GM20000 (cell line): ENCODE measurements at places on chromosomes 7 and 10.

DNA sequence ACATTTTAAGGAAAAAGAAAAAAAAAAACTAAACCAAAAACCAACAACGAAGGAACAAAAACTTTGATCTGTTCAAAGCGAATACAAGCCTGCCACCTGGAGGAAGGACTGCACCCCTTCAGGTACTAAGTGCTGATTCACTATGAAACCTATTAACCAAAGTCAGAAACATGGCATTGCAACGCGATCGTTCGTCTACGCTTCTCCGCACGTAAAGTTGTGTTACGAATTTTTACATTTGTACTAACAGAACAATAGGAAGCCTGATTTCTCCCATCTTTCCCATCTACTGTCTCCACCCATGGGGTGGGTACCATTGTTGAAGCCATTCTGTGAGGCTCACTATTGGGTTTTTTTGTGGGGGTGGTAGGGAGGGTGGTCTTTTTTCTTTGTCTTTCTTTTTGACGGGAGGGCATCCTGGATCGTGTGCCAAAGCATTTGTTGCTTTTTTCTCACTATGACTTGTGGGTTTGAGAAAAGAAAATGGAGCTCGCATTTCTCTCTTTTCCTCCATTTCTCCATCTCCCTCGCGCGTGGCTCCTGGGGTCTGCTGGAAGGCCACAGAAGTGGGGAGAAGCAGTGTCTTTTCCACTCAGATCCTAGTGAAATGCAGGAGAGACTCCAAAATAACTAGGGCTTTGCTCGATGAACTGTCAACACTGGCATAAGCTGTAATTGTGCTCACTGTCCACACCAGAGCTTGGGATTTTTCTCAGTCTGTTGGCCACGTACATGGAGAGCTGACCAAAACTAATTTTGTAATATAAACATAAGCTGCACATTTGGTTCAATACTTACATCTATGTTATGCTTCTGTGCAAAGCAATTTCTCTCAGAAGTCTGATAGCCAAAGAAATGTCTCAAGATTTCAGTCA is 100.9 kb upstream of the YAE1 start:
- DNase-seq: peak; percentile 63

GRCh38 chr7:150811-151221 is 41.6 kb upstream of the FAM20C start:
- DNase-seq: no peak

GRCh38 chr7:33446551-33446950 is 317.2 kb downstream of the BBS9 start:
- no peak for DNase-seq

- no peak for DNase-seq
Observed at GRCh38 chr7:78260826-78261225, 462.3 kb downstream of the PHTF2 start.

DNA sequence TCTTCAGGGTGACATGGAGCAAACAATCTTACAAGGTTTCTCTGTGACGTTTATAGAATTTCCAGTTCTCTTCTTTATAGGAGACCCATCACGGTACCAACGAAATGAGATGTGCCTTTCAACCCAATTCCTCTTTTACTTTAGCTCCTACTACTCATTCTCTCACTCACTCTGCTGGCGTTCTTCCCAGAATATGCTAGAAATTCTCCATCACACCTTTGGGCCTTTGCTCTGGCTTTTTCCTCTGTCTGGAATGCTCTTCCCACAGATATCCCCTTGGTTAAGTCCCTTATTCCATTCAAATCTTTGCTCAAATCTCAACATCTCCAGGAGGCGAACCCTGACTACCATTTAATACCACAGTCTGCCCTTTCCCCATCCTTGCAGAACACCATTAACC is 39.0 kb downstream of the SEMA3C start:
- no peak for DNase-seq

- no peak for DNase-seq
Observed at GRCh38 chr7:157984423-157985163, 603.0 kb downstream of the PTPRN2 start.

- DNase-seq: no peak
Observed at GRCh38 chr7:138700857-138701536, at the start of gene SVOPL. TSS of gene SVOPL (minus strand) at chr7:138701362. CDS start at chr7:138679045, 22,317 bp downstream.

GRCh38 chr7:41916450-41916927 is 213.6 kb upstream of the INHBA start:
- no peak for DNase-seq

DNA sequence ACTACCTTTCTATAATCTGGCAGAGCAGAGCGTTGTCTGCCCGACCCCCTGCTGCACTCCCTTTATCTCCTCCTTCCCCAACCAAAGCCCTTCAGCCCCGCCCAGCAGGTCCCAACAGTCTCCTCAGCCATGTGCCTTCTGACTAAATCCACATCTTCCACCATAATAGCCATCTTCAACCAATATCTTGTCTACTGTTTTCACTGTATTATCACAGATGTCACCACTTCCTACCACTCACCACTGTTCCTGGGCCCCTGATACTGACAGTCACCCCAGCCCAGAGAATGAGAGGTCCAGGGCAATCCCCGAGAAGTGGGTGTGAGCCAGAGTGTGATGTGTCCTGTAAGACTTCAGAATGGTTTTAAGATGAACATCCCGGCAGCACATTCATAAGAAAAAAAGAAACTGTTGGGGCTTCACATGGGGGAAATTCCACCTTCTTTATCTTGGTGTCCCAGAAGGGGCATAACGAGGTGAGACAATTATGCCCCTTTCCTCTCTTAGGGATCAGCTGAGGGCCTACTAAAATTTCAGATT is 25.3 kb downstream of the CCDC6 start:
- peak; percentile 61 for DNase-seq

- no peak for DNase-seq
Observed at GRCh38 chr10:132655735-132656134, 118.1 kb downstream of the INPP5A start.

DNA sequence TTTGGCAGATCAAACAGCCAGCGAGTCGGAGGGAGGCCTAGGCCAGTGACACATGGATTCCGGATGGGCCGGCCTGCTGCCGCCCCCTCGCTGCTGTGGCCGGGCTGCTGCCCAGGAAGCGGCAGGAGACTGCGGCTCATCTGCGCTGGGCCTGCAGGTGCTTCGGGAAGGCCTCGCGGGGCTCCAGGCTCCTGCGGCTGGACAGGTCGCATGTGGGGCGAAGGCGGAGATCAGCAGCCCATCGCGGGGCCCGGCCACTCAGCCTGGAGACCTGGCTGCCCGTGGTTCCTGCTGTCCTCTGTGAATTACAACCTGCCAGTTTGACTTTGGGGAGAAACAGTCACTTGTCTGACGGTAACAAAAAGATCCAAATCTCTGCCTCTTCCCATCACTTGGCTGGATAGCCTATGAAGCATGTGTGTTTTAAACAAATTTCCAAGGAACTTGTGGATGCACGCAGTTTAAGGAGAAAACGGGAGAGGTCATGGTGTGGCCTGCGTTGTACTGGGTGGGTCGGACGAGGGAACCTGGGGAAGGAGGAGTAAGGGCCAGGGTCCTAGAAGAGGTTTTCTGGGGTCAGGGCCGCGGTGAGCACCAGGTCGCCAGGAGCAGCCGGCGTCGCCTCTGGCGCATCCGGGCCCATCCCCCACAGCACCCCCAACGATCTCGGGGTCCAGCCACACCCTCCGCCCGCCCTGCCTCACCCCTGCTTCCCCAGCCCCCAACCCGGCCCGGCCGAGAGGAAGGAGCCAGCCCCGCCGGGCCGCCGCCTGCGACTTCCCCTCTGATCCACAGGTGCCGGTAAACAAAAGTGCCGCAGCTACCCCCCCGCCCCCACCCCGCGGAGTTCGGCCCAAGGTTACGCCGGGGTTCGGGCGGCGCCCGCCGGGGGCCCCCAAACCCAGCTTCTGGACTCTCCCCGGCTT is 1.6 kb downstream of the SPOCK2 start:
- DNase-seq: peak; percentile 73

GRCh38 chr7:88200261-88200660 is 19.6 kb downstream of the SRI start:
- DNase-seq: no peak

- no peak for DNase-seq
Observed at GRCh38 chr10:33032654-33033151, 74.7 kb upstream of the ITGB1 start.

DNA sequence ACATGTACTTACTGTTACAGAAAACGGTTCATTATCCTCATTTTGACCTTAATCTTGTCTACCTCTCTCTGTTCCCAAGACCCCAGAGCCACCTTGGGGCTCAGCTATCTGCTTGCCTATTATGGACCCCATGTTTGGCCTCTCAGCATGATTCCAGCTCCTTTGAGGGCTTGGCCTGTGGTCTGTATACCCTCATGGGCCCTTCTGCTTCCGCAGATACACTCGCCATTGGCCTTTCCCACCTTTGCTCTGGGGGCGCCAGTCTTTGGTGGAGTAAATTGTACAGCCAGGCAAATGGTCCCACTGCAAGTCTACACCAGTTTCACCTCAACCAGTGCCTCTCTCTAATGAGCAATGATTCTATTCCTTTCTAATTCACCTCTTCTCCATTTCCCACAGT is 109.2 kb upstream of the ZNF746 start:
- DNase-seq: no peak

- peak; percentile 99 for DNase-seq
Observed at GRCh38 chr10:100912605-100913469, at the start of gene SLF2. TSS of gene SLF2 (plus strand) at chr10:100912963. CDS start at chr10:100913111, 148 bp downstream.
